ENCODE measurements at places on chromosomes 12 and 14.
A peak's percentile ranks its signal among the peaks of the same experiment; 100 is the strongest.

GRCh38 chr14:67524634-67524963 lies 8.5 kb upstream of the PLEKHH1 start:
- no peak for DNase-seq

- DNase-seq, result no peak
These were observed 40.7 kb upstream of the CMKLR1 start for GRCh38 chr12:108379823-108380222.

GRCh38 chr14:96090441-96091148 lies 51.4 kb downstream of the C14orf132 start:
- DNase-seq, result no peak

DNA sequence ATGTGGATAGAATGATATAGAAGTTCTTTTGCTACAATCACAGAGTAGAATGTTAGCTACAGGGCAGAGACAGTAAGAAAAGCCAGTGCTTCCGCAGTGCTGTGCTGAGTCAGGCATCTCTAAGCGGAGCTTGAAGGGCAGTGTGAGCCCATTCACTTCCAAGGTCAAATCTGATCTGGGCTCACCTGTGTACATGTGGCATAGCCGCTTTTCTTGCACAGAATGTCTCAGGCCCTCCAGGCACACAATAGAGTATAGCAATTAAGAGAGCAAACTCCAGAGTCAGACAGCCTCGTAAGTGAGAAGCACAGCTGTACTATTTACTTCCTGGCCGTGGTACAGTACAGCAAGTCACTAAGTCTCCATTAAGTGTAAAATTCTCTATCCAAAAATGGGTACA lies 26.8 kb downstream of the CORO1C start:
- DNase-seq, result no peak

GRCh38 chr14:76769636-76770292 lies 8.5 kb downstream of the VASH1 start:
- no peak for DNase-seq

GRCh38 chr12:33248364-33248763 lies 191.3 kb downstream of the SYT10 start:
- DNase-seq, result no peak

DNA sequence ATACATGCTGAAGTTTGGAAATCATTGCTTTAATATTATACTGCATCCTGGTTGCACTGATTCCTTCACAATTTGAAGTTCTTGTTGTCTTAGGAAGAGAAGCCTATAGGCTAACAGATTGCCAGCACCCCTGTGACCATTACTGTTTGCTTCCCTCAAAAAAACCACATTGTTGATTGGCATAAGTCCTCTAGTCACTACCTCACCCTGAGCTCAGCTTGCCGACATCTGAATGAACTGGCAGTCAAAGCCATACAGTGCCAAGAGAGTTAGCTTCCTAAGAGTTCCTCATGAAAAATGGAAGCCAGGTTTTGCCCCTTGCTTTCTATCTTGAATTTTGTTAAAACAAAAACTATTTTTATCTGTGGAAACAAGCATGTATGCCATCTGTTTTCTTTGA lies 276.1 kb downstream of the SYT1 start:
- no peak for DNase-seq

- DNase-seq, result no peak
These were observed 22.5 kb downstream of the LGALS3 start for GRCh38 chr14:55151601-55152000.

DNA sequence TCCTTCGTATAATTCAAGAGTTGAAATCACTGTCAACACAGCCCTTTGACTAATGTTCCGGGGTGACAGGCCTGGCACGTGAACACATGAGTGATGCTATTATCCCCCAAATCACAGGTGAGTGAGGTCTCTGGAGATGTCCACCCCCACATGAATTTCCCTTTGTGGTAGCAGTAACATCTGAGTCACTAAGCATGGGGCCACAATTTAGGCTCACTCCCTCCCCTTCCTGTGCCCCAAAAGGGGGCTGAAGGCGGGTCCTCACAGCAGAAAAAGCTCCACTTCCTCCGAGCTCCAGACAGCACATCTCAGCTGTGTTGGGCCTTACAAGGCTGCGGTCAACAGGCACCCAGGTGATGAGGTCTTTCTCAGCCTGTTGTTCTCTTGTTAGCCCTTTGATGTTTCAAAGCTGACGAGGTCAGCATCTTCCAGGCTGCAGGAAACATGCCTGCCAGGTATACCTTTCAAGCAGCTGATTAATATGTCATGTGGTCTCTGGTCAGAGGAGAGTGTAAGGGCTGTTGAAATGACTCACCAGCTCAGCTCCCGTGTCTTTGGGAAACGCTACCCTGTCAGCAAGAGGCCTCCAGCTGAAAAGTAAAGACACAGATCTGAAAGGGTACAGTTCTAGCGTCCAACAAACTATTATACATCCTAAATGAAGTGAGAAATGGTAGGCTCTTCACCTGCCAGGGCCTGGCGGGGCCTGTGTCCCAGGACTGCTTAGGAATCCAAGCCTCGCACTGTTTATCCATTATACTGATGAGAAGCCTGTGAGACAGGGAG lies 107.3 kb downstream of the ZFP36L1 start:
- no peak for DNase-seq

- no peak for DNase-seq
These were observed 85.9 kb upstream of the FOXN3 start for GRCh38 chr14:89502966-89503365.

DNA sequence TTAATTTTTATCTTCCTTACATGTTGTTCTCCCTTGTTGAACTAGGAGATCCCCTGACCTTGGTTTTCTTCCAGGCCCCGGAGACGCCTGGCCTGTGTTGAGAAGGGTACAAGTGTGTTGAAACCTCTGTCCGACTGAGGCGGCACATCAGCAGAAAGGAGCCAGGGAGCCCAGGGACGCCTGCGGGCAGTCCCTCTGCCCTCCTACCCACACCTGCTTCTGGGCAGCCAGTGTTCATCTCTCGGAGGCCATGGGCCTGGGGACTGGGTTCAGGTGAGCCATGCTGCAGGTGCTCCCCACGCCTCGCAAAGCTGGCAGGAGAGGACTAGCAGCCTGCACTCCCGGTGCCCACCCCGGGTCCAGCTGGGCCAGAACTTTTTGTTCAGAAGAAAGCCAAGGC lies 39.9 kb upstream of the EIF5 start:
- no peak for DNase-seq

DNA sequence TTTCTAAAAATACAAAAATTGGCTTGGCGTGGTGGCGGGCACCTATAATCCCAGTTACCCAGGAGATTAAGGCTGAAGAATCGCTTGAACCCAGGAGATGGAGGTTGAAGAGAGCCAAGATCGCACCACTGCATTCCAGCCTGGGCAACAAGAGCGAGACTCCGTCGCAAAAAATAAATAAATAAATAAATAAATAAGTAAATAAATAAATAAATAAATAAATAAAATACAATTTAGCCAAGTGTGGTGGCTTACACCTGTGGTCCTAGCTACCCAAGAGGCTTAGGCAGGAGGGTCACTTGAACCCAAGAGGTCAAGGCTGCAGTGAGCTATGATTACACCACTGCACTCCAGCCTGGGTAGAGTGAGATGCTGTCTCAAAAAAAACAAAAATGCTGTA lies 26.5 kb upstream of the SPTSSA start:
- no peak for DNase-seq

DNA sequence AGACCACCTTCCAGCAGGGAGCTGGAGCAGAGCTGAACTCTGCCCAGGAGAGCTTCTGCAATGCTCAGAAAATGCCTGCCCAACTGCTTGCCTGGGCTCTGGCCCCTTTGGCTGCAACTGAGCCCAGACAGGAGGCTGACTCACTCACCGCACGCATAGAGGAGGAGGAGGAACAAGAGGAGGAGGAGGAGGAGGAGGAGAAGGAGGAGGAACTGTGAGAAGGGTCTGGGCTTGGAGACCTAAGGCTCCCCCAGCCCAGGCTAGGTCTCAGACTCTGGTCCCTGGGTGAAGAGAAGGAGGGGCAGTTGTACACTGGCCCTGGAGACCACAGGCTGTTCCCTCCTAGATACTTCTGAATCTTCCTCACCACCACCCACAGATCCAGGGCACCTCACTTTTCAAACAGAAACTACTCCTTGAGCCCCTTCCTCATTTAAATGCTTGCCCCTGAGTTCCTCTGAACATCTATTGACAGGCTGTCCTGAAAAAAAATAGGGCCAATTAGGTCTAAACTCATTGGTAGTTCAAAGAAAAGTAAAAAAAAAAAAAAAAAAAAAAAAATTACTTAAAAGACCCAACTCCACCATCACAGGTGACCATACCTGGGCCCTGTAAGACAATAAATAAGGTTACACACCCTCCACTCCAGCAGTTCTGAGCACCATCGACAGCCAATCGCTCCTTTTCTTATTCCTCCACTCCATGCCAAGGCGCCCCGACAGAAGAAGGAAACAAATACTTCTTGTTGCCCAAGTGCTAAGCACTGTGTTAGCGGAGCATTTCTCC lies 674 bp downstream of the VDR start:
- peak; percentile 49 for DNase-seq

GRCh38 chr14:51210594-51210993 lies 29.5 kb upstream of the TMX1 start:
- no peak for DNase-seq

- DNase-seq, result no peak
These were observed 913.9 kb upstream of the SEL1L start for GRCh38 chr14:82447586-82447985.

DNA sequence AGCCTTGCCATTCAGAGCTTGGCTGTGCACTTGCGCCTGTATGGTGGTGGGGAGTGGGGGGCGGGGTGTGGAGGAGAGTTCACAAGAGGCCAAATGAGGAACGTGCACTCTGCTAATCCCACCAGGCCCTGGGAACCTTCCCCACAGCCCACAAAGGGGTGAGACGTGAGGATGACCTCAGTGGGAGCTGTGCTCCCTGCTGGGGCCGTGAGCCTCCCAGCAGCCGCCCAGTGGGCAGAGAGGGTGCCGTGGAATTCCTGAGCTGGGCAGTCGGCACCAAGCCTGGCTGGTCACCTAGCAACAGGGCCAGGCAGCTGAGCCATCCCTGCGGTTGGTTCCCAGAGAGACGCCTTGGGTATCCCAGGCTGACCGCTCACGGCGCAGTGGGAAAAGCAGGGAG lies 53.7 kb downstream of the CCNK start:
- no peak for DNase-seq

DNA sequence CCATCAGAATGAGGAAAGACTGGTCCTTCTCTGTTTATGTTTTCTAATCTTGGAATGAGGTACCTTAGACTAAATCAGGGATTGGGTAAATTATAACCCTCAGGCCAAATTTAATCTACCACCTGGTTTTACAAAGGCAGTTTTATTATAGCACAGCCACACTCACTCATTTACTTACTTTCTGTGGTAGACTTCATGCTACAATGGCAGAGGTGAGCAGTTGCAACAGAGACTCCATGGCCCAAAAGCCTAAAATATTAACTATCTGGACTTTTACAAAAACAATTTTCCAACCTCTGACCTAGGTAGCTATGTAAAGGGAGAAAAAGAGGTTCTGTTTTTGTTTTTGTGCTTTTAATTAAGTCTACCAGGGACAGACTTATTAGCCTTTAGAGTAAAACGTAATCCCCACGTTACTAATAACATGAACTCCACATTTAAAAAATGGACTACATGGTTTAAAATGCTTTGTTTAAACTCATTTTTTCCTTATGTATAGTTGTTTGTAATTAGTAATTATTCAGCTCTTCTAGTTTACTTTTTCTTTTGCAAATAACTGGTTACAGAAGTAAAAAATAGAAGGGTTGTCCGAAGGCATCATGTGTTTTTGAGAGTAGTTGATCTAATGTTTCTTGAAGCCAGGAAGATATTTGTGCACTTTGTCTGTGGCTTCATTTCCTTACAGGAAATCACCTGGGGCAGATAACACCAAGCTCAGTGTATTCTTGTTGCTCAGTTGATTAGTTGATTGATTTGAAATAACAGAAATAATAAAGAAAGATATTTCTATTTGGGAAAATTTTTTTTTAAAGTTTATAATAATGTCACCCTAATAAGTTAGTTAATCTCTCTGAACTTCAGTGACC lies 57.6 kb upstream of the ATP2B1 start:
- no peak for DNase-seq

GRCh38 chr12:11810206-11810545 lies 160.7 kb downstream of the ETV6 start:
- no peak for DNase-seq

- DNase-seq, result no peak
These were observed 79.5 kb downstream of the PRIMA1 start for GRCh38 chr14:93708800-93709199.

DNA sequence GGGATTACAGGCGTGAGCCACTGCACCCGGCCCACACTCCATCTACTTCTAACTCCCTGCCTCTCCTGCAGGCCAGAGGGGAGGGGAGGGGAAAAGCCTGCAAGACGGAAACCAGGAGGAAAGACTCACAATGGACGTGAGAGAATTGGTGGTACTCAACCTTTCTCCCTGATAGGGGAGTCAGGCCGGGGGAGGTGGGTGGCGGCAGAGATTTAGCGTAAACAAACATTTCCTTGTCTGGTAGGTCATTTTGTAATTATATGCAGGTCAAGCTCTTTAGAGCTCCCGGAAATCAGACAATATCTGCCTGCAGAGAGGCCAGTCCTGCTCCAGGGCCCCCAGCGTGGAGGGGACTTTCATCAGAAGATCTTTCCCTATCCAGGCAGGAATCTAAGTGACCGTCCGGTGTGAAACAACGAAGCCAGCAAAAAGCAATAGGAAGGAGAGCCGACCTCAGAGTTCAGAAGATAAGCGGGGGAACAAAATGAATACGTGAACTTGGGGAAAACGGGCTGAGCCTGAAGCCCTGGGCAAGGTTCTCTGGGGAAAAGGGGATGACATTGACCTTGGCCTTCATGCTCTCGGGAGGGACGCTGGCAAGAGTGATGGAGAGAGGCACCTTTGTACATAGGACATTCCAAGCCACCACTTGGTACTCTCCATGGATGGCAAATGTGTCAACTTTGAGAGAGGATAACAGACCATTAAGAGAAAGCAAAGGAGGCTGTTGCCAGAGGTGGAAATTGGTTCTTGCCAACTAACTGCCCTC lies 62.3 kb downstream of the SPRING1 start:
- DNase-seq, result no peak

DNA sequence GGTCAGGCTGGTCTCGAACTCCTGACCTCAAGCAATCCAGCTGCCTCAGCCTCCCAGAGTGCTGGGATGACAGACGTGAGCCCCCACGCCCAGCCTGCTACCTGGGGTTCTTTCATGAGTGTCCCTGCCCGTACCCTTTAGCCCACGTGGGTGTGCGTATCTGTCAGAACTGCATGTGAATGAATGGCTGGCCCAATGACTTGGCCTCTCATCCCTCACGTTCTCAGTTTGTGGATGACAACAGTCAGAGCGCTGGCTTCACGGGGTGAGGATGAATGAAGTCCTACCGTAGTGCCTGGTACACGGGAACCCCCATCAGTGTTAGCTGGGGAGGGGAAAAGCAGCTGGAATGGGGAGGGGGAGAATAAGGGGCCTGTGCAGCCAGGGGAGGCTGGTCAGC lies 16.1 kb upstream of the ZDHHC22 start:
- DNase-seq, result no peak
